CD4-positive, alpha-beta T cell treated with Interleukin-6 for 4 hours (primary cell): ENCODE measurements at places on chromosomes 16 and 17.
A peak's percentile ranks its signal among the peaks of the same experiment; 100 is the strongest.

DNA sequence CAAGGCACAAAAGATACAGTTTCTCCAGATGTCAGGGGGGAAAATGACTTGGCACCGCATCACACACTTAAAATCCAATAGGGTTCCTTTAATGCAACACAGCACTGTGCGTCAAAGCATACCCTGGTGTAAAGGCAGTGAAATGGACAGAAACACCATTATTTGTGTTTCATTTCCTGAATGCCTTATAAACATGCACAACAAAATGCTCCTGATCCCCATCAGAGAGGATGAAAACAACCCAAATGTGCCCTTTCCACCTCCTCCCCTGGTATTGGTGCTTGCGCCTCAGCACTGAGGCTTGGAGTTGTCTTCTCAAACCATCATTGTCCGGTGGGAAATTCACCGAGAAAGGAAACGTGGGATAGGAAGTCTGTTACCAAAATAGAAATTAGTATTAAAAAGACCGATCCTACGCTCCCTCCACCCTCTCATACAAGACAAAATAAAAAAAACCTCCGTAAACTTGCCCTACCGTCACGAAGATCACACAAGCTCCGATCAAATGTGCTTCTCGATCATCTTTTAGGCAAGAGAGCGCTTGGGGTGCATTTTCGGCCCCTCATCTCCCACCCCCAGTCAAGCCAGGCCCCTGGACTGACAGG lies 722 bp downstream of the CDC27 start:
- DNase-seq, result no peak

- DNase-seq, result no peak
Measured at GRCh38 chr16:51049276-51049675, 101.8 kb downstream of the SALL1 start.

DNA sequence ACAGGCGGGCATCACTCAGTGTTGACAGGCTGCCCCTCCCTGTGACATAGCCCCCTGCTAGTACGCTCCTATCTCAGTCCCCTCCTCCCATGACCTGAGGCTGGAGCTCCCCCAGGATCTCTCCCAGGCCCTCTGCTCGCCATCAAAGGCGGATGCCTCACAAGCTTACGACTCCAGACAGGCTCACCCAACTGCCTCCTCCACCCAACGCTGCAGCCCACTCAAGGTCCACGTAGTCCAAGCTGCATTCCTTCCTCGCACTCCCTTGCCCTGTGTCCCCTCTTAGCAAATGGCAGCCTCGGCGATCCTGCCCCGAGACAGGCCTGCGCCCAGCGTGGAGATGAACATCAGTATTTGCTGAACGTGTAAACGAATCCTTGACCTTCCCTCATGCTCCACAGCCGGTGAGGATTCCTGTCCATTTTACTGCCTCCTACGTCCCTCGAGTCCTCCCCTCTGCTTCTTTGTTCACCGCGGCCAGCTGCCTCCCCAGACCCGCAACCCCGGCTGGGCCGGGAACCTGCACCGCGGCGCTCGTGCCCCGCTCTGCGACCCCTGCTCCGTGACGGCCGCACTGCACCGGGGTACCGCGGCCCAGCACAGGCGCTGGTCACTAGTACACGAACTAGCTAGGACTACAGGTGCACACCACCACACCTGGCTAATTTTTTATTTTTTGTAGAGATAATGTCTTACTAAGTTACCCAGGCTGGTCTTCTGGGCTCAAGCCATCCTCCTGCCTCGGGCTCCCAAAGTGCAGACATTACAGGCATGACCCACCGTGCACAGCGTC lies 838 bp upstream of the TMEM97 start:
- DNase-seq, result no peak

- DNase-seq, result no peak
Measured at GRCh38 chr16:12891836-12892235, 9.6 kb upstream of the SHISA9 start.

DNA sequence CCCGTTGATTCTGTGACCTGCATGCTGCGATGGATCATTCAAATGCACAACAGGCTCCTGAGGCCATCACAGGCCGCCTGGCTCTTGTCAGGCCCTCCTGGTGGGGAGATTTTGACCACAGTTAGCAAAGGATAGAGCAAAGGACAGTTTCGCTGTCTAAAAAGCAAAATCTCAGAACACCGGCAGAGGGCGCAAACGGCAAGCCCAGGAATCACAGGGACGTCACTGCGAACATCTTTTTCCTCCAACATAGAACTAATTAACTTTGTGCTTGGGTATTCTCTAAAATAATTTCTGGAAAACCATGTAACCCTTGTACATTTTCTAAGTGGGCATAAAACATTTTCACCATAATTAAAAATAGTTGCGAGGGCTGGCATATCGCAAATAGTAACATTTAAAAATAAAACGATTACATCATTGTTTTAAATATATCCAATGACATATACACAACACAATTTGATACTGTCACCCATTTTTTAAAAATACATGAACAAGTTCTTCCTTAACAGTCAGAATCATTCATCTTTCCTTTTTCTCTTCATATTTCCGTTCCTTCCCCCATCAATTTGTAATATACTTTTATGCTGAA lies 19.7 kb upstream of the SLC47A1 start:
- peak; percentile 76 for DNase-seq

DNA sequence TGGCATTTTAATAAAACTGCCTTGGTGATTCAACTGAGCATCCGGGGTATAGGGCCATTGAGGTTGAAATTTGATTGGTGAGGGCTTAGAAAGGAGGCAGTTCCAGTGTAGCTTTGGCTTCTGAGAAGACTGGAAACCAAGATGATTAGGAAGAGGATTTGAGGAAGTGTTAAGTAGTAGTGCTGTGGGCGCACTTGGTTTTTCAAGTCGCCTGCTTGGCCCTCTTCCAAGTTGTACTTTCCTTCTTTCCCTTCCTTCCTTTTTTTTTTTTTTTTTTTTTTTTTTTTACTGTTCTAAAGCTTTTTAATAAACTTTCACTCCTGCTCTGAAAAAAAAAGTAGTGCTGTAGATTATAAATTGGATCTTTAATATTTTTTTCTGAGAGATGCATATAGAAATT lies 320.5 kb downstream of the UTP18 start:
- no peak for DNase-seq

GRCh38 chr16:78100112-78100467 lies 636 bp downstream of the WWOX start:
- no peak for DNase-seq

- DNase-seq, result no peak
Measured at GRCh38 chr17:75676461-75676860, 9.3 kb downstream of the SAP30BP start.

- DNase-seq, result no peak
Measured at GRCh38 chr17:80123791-80124190, 22.4 kb downstream of the GAA start.

DNA sequence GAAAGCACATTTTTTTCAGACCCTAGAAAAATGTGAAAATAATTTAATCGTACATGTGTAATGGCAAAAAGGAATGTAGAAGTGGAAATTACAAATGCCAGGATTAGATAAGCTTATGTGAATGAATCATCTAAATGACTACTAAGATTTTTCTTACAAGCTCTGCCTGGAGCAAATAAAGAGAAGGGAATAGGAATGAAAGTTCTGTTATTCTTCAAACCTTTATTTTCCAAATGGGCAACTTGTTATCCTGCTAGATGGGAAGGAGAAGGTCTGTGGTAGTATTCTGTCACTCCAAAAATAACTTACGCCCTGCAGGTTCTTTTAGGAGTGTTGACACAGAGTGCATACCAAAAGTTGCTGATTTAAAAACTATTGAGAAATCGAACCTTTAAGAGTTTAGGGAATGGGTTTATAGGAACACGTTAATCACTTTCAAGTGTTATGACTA lies 9.7 kb downstream of the CTCF start:
- DNase-seq, result no peak

GRCh38 chr16:25177831-25178688 lies 38.7 kb upstream of the AQP8 start:
- DNase-seq, result no peak

DNA sequence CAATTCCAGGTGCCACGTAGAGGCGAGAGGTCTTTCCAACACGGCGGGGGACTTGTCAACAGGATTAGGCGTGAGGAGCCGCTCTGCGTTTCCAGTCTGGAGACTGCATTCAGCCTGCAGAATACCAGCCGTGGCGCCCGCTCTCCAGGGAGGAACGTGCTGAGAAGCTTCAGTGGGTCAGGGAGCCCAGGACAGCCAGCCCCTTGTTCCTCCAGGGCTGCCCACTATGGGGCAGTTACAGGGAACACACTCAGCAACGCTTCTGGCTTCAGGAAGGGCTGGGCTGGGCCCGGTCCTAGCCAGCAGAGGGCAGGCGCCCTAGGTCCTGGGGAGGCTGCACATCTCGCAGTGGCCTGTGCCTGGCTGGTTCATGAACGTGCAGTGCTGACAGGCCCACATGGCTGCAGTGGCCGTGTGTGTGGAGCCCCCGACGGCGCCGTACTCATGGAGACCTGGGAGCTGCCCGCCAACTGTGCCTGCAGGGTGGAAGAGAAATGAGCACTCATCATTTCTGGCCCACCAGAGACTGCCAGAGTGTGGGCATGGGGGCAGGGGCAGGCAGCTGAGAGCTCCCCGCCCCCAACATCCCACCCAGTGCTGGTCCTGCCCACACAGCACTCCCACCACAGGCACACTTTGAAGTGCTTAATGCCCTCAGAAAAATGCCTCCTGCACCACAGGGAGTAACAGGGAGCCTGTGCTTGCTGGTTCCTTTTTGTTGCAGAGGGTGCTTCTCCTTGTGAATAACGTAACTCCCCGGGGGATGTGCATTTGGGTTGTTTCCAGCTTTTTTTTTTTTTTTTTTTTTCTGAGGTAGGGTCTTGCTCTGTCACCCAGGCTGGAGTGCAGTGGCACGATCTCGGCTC lies 7.0 kb upstream of the FAAP100 start:
- no peak for DNase-seq

DNA sequence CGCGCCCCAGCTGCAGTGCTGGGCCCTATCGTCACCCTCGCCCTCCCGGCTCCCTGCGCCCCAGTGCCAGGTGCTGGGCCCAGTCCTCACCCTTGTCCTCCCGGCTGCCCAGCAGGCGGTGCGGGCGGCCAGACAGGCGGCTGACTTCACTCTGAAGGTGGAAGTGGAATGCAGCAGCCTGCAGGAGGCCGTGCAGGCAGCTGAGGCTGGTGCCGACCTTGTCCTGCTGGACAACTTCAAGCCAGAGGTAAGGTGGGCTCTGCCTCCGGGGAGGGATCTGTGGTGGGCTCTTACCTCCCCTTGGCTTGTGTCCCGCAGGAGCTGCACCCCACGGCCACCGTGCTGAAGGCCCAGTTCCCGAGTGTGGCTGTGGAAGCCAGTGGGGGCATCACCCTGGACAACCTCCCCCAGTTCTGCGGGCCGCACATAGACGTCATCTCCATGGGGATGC lies 17.9 kb downstream of the QPRT start:
- DNase-seq, result no peak

GRCh38 chr16:85750827-85751697 lies at the start of gene C16orf74:
TSS of gene C16orf74 (minus strand) at chr16:85751096. CDS start at chr16:85735217, 15,879 bp downstream.
- DNase-seq, result no peak

DNA sequence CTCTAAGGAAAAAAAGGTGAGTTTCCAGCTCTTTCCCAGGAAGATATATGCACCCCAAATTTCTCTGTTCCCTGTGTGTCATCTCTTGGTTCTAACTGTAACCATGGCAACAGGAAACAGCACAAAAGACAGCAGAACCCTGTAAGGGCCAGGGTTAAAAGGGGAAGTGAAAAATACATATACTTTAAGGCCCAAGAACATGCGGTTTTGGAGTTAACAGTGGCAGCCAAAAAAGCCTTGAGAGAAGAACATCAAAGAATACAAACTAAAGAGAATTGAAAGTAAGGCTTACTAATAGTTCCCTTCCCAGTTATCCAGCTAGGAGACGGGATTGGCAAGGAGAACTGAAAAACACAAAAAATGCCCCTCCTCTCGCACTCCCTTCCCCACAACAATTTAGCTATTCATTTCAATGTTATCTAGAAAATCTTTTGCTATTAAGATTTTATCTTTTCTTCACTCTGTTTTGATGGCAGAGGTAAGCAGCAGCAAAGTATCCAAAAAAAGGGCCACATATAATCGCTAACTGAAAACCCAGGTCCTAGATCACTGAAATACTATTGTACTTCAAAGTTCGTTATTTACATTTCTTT lies 1.5 kb downstream of the SPOP start:
- peak; percentile 44 for DNase-seq
